ACHN (cell line): ENCODE measurements at places on chromosomes 11 and 22.

DNA sequence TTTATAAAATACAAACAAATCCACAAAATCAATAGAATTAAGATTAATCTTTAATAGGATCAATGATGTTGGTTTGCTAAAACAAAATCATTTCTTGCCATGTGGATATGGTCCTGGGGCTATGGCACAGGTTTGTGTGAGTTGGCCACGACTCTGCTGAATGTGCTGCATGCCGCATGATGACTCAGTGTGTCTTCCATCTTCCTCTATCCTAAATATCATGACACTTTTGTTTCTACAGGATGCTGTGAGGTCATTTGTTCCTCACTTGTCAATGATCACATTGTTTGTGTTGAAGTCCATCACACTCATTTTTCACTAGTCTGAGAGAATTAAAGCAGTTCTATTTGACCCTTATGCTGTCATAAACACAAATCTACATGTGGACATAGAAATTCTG lies 167.2 kb upstream of the ZBED5 start:
- DNase-seq: no peak

DNA sequence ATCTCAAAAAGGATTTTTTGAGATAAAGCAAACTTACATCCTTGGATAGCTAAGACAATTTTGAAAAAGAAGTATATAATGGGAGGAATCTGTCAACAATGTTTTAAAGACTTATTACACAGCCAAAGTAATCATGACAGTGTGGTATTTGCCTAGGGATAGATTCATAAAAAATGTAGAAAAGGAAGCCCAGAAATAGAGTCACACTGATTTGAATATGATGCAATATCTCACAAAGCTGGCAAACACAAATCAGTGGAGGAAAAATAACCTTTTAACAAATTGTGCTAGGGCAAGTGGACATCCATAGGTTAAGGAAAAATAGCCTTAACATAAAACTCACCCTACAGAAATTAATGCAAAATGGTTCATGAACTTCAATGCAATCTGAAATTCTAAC lies 6.0 kb downstream of the XKR3 start:
- DNase-seq: no peak

GRCh38 chr22:44703255-44703870 lies 1.4 kb downstream of the PRR5 start:
- no peak for DNase-seq

GRCh38 chr11:85539029-85539689 lies 88.0 kb downstream of the DLG2 start:
- DNase-seq: no peak

DNA sequence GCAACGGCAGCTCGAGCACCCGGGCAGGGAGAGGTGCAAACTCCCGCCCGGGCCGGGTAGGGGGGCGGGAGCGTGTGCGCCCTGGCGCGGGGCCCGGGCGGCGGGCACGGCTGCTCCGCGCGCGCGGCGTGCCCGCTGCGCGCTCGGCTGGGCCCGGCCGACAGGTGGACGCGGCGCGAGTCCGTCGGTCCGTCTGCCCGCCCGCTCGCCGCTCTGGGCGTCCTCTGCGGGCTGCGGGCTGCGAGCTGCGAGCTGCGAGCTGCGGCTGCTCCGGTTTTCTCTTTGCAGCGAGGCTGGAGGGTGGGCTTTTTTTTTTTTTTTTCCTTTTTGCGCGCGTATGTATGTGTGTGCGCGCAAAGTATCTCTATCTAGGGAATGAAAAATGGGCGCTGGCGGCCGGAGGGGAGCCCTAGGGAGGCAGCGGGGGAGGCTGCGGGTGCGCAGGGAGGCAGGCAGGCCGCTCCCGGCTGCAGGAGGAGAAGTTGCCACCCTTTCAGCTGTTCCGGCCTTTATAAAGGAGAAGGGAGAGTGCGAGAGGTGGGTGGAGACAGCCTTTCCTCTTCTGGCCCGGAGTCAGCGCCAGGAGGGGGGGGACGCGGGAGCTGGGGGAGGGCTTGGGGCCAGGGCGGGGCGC lies at the start of gene PDGFB:
TSS of gene PDGFB (minus strand) at position 487 of the 634 bp plus-strand sequence. CDS start 1,019 bp downstream, outside the sequence.
- peak; percentile 78 for DNase-seq

GRCh38 chr11:93719310-93719709 lies 22.0 kb downstream of the TAF1D start:
- no peak for DNase-seq

DNA sequence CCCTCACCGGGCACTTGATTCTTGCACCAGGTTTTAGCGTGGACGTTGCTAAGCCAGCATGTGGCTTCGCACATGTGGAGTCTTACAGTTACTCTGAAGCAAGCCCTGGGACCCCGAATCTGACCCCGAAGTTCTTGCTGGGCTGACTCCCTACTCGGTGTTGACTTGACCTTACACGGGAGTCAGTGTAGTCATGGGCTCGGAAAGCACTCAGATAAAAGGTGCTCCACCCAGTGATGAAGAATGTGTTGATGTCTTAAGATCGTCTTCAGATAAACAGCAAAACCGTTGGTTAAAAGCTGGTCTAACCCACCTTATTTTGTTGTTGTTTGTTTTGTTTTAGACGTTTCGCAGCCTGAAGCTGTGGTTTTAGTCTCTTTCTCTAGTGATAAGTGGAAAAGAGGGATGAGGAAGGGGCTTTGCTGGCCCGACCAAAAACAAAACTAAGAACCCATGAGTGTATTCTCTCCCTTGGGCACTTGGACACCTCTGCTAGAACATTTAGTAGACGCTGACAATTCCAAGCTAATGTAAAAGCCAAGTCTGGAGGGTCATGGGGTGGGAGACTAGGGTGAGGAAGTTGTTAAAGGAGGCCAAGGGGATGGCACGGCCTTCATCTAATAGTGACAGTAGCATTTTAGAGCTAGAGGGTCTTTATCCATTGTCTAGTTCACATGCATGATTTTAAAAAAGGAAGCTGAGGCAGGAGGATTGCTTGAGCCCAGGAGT lies 69.9 kb downstream of the BCR start:
- DNase-seq: no peak

DNA sequence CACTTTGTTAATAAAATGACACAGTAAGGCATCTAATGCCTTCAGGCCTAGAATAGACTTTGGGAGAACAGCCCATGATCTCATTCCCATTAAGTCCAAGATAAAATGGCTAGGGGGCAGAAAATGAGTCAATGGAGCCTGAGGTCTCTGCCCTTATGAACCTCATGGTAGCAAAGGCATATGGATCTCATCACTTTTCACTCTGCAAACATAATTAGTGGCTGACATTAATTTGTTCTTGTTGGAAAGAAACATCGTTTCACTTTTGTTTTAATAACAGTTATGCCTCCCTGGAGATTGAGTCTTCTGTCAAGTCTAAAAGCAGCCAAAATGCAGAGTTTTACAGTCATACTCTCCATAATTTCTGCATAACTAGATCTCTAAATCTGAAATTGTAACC lies 111.8 kb upstream of the API5 start:
- DNase-seq: no peak

- no peak for DNase-seq
These were observed 43.6 kb downstream of the TMEM135 start for GRCh38 chr11:87081358-87081757.

DNA sequence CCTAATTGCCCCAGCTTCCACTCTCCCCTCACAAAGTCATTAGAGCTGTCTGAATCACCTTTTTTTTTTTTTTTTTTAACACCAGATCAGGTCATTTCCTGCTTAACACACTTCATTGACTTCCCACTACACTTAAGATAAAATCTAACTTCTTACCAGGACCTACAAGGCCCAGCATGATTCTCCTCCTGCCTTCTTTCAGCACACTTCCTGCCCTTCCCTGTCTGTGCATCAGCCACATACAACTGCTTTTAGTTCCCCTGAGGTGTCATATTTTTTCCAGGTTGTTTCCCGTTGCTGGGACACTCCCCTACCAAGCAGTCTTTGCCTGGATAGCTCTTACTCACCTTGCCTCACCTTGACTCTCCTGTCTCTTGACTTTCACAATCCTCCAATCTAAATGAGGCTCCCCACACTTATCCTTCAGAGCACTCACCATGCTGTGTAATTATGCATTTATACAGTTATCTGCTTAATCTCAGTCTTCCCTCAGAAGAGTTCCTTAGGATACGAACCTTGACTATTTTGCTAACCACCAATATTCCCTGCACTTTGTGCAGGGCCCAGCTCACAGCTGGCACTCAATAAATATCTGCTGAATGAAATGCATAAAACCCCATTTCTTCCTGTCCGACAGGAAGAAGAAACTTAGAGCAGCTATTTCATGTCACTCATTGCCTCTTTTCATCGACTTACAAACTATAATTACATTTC lies 96.6 kb upstream of the AKIP1 start:
- peak; percentile 47 for DNase-seq

DNA sequence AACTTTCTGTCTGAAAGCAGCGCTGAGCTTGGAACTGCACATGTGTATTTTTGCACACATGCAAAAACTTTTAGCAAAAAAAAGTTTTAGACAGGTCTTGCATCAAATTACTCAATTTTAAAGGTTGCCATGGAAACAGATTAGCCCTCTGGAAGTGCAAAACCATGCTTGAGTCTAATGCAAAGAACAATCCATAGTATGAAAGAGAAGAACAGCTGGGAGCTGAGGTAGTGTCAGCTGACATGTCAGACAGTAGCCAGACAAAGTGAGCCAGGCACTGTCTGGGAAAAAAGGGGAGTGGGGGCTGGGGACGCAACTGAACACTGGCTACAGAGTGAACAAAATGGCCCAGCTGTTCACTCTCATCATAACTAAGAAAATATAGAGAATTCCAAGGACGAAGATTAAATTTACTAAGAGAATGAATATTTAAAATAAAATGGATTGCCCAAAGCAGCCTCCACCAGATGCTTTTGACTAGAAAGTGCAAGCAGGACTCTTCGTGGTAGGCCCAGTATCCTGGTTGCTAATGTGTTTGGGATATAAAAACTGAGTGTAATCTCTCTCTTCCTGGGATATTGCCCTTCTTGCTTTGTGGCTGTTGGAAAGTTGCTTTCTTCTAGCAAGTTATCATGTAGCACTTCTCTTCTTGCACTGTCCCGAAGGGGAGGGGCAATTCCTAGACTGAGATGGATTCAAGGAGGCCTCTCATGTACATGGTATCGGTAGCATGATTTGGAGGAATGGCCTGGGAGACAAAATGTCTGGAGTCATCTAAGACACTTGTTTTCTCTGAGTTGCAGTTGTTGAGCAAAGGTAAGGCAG lies 434.1 kb upstream of the FAT3 start:
- no peak for DNase-seq
